ENCODE measurements at places on chromosomes 7 and 10.

- DNase-seq: no peak
Measured at GRCh38 chr10:6008497-6009142, 31.3 kb upstream of the IL15RA start.

GRCh38 chr7:83486536-83486935 is 162.4 kb downstream of the SEMA3E start:
- DNase-seq: no peak

- no peak for DNase-seq
Measured at GRCh38 chr10:24723386-24723787, 300 bp downstream of the ARHGAP21 start.

DNA sequence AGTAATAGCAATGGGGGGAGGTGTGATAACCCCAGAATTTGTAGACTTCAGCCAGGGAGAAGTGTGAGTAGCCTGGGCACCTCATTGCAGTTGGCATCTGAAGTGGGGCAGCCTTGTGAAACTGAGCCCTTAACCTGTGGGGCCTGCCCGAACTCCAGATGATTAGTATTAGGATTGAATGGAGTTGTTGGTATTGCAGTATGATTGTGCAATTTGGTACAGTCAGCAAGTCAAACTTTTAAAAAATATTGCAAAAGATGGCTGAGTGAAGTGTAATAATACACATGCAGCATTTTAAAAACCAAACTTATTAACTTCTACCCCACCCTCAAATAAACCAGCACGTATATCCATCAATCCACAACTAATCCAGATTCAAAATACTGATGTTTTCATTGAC is 9.3 kb downstream of the RBM33 start:
- no peak for DNase-seq

DNA sequence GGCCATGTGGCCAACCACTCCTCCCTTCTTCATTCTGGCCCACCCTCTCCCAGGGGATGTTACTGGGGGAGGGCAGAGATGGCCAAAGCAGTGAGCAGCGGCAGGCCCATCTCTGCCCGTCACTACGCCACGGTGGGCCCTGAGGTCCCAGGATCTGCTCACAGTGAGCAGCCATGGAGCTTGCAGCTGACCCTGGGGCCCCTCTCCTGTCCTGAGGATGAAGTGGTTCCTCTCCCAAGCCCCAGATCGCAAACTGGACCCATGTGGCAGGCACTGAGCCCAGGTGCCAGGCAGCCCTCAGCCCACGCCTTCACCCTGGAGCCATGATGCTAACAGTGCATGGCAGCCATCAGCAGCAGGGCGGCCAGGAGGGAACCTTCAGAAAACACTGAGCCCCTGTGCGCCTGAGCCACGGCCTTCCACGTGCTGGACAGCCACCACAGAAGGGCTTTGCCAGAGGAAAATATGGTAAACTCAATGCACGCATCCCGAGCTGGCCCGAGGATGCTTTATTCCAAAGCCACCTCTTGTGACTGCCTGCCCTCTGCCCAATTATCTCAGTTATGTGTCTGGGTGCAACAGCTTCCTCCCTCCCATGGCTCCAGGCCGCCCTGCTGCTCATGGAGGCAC is 485.7 kb downstream of the PTPRN2 start:
- DNase-seq: no peak

- no peak for DNase-seq
Measured at GRCh38 chr7:73717991-73718405, 1.5 kb downstream of the STX1A start.

DNA sequence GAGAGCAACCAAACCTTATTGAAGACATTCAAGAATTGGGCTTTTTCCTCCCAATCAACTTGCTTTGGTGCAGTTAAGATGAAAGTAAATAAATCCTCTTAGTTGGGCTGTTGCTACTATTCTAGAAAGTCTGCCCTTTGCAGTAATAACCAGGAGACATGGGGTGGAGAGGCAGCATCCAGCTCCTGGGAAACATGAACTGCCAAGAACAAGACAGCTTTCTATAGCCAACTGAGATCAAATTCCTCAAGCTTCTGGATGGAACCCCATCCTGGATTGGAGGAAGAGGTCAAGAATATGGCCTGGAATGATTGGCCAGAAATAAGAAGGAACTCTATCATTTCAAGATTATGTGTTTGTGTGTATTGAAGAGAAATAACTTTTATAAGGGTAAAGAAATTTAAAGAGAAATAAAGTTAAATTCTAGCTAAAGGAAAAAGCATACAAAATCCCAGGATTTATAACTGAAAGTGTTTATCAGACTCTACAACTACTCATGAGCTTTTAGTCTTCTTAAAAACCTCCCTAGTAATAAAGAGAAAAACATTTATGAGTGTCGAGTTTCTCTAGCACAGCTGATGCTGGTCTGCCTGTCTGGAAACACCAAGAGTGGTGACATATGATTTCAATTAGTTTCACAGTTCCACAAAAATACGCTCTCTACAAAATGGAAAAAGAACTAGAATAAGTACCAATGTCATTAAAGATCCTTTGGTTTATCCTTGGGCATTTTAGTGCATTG is 70.1 kb upstream of the COL1A2 start:
- DNase-seq: no peak

- no peak for DNase-seq
Measured at GRCh38 chr7:71733107-71733870, 601.3 kb downstream of the GALNT17 start.

DNA sequence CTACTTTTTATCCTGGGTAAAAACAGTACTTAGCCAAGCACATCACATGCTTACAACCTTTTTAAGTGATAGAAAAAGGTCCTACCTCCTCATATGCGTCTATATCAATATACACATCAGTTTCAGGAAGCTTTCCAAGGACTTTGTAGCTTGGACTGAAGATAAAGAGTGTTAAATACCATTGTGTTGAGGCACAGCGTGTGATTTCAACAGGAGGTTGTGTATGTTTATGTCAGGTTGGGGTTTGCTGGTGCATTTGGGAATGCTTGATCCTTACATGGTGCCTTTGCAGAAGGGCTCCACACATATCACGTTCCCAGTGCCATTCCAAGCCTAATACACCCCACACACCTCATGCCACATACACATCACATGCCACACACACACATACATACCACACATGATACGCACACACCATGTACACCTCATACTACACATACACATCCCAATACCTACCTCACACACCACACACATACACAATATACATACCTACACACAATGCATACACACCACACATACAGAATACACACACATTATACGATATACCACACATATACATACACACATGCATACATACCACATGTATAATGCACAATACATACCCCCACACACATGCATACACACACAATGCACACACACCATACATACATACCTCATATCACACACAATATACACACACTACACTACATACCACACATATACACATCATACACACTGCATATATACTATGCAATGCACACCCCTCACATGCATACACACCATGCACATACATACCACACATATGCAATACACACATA is 33.1 kb downstream of the PSMC2 start:
- no peak for DNase-seq

- no peak for DNase-seq
Measured at GRCh38 chr10:27188897-27189296, 33.7 kb downstream of the MASTL start.

DNA sequence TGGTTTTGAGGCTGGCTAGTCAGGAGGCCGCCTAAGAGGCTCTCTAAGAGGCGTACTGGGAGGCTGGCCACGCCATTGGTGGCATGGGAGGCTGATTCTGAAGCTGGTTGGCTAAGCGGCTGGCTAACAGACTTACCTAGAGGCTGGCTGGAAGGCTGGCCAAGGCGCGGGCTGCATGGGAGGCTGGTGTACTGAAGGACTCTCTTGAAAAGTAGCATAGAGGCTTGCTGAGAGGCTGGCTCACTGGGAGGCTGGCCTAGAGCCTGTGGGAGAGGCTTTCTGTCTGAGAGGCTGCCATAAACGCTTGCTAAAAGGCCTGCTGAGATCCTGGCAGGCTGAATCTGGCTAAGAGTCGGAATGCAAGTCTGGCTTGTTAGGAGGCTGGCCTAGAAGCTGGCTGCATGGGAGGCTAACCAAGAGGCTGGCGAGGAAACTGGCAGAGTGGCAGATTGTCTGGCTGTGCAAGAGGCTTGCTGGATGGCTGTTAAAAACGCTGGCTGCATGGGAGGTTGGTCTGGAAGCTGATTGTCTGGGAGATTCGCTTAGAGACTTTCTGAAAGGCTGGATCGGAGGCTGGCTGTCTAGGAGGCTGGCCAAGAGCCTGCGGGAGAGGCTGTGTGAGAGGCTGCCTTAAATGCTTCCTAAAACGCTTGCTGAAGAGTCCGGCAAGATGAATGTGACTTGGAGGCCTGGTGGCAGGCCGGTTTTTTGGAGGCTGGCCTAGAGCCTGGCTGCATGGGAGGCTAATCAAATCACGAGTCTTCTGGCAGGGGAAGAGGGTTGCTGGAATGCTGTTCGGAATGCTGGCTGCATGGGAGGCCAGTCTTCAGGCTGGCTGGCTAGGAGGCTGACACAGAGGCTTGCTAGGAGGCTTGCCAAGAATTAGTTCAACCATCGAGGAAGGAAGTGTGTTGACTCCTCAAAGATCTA is 134.2 kb downstream of the OR13A1 start:
- no peak for DNase-seq

DNA sequence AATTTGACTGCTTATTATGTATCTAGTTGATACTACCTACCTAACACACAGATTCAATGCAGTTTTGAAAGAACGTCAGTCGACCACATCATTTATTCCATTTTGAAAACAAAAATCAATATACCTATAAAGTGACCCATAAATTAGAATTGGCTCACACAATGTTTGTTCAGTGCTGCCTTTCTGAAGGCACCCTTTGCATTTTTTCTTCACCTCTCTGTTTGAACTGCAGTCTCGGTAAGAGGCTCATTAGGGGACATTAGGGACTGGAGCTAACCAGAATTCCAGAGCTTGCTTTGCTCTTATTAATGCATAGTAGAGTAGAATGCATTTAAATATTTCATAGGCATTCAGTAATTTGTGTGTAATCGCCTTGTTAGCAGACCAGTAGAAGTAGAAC is 234.1 kb downstream of the FOXP2 start:
- DNase-seq: no peak

GRCh38 chr7:16989811-16990413 is 108.1 kb upstream of the AGR3 start:
- no peak for DNase-seq

DNA sequence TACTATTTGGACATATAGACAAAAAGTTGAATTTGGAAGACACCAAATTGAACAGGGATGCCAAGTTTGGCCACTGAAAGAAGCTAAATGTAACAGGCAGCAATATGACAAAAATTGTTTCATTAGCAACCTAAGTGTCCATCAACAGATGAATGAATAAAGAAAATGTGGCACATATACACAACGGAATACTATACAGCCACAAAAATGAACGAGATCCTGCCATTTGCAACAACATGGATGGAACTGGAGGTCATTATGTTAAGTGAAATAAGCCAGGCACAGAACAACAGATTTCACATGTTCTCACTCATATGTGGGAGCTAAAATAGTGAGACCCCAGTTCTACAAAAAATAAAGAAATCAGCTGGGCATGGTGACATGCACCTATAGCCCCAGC is 43.8 kb downstream of the NEBL start:
- DNase-seq: no peak

- DNase-seq: no peak
Measured at GRCh38 chr7:116249969-116250553, 39.7 kb downstream of the TES start.

GRCh38 chr10:14146025-14146424 is 184.7 kb downstream of the FRMD4A start:
- DNase-seq: no peak

DNA sequence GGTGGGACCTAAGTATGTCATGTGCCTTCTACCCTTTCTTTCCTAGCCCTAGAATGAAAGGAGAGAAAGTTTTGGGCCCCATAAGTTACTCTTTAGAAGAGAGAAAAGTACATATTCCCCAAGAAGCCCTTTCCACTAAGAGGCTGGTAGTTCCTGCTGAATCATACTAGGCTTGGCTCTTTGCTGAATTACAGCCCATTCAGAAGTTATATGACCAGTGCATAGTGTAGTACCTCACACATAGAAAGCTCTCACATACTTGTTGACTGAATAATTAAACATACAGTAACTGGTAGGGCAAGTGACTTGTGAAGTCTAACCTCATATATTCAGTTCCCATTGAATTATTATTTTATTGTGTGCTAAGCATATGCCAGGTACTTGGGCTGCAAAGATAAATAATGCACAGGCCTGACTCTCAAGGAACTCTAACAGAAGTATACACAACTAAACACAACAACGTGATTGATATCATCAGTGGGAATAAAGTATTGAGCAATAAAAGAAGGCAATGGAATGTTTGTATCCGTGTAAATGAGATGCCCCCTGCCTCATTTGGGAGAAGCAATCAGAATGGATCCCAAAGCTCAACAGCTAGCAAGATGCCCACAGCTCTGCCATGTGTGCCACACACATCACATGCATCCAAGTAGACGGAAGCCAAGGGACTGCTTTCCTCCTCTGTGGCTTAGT is 38.9 kb upstream of the UBN2 start:
- no peak for DNase-seq

DNA sequence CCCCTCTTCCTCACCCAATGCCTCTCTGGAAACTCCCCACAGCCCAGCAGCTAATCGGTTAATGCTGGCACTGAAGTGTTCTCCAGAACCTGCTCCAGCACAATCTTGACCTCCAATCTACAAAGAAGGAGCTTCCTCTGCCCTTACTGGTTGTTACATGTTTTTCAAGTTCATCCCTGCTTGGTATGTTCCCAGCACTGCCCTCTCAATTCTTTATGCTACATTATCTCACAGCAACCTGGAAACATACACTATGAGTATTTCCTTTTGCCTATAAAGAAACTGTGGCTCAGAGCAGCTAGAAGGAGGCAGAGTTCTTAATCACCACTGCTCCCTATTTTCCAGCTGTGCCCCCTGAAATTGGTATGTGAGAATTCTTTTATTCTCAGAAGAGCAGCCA is 84.1 kb upstream of the KMT2E start:
- no peak for DNase-seq

GRCh38 chr7:85167636-85168035 is 19.2 kb downstream of the SEMA3D start:
- DNase-seq: no peak

DNA sequence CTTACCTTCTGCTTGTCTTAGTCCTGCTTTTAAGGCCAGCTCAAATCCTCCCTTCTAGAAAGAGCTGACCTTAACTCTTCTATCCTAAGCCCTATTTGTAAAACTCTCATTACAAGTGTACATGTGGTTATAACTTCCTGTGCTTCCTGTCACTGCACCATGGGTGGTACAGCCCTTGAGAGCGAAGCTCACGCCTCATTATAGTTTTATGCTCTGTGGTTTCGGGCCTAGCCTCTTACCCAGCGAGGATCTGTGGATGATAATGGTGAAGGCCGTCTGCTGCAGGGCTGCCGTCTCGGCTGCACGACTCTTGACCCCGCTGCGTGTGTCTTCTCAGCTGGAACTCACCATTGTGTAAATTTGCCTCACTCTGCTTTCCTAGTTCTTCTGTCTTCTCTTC is 74.6 kb downstream of the CUL1 start:
- peak; percentile 73 for DNase-seq

GRCh38 chr10:14141283-14141682 is 189.4 kb downstream of the FRMD4A start:
- DNase-seq: no peak

GRCh38 chr7:132100981-132101380 is 475.3 kb downstream of the PLXNA4 start:
- DNase-seq: no peak

- DNase-seq: no peak
Measured at GRCh38 chr10:20606985-20607384, 290.1 kb downstream of the NEBL start.
